ENCODE measurements at places on chromosomes 7 and 10. TPM values are rescaled to one million over a fixed set of nuclear protein-coding genes. Genes with fewer than 3 reads are reported as not detected.

- no peak for DNase-seq
These were observed 215.8 kb downstream of the MAD1L1 start for GRCh38 chr7:2016761-2017480.

- DNase-seq: no peak
These were observed 32.7 kb upstream of the VSIR start for GRCh38 chr10:71805776-71806703.

HECTD2 gene
- 10.0 TPM for total RNA-seq

GPNMB gene
- 25.2 TPM for total RNA-seq

DNA sequence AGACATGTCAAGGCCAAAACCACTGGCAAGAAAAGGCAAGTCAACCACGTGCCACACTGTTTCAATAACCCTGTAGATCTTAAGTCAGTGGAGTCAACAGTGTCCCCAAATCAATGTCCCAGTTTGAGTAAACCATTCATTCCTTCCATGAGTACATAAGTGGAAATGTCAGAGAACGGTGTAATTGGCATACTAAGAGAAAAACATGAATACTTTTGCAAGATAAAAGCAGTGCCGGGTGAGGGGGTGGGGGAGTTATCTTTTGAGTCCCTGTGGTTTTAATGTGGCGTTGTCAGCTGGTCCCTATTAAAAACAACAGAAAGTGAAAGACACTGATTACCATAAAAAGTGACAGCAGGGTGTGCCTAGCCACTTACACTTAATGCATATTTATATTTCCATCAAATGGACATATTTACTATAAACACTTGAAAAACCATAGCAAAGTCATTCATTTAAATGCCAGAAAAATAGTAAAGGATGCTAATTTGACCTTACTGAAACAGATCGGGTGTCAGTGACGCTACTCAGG, 37.8 kb downstream of the RSU1 start:
- peak; percentile 2 for DNase-seq

GRCh38 chr7:142795339-142795863, 24.6 kb downstream of the PRSS2 start:
- DNase-seq: no peak

DNA sequence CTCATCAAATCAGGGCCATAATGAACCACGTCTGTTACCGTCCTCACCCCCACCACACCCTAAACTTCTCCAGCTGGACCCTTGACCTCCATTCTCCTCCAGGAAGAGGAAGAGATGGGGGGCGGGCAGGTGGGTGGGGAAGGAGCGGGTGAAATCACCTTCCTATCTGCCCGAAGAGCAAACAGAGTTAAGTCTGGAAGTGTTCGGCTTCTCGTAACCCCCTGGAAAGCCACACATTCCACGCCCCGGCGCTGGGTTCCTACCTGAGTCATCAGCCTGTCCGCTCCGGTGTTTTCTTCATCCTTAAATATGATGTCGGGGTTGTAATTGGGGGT, 736 bp downstream of the SHH start:
- DNase-seq: no peak

DNA sequence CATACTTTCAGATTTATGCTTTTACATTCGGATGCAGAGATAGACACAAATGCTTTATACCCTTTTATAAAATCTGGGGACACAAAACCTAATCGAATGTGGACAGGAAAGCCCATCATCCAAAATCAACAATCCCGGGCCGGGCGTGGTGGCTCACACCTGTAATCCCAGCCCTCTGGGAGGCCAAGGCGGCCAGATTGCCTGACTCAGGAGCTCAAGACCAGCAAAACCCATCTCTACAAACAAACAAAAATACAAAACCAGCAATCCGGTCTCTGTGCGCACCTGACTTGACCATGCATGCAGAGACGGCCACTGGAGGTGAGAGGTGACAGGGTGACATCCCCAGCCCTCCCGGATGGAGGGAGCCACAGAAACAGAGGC, 13.5 kb downstream of the COBL start:
- DNase-seq: no peak

GRCh38 chr10:120600871-120601649, 144.0 kb downstream of the PLPP4 start:
- DNase-seq: peak; percentile 5

DNA sequence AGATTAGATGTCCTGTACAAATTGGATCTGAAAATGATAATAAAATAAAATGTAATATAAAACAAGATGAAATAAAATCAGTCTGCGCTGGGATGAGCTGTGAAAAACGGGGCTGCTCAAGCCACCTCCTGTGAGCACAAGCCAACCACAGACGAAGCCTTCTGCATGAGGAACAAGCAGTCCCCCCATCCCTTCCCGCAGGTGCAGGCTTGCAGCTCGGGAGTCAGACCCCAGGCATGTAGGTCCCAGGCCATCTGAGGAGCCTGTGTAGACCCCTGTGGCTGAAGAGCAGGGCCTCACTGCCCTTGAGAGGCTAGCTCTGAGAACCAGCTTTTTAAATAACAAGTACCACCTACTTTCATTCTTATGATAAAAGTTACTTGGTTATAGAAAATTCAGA, 123.4 kb downstream of the TNS3 start:
- DNase-seq: no peak

GRCh38 chr7:75847707-75848106, 31.1 kb upstream of the RHBDD2 start:
- no peak for DNase-seq

DNA sequence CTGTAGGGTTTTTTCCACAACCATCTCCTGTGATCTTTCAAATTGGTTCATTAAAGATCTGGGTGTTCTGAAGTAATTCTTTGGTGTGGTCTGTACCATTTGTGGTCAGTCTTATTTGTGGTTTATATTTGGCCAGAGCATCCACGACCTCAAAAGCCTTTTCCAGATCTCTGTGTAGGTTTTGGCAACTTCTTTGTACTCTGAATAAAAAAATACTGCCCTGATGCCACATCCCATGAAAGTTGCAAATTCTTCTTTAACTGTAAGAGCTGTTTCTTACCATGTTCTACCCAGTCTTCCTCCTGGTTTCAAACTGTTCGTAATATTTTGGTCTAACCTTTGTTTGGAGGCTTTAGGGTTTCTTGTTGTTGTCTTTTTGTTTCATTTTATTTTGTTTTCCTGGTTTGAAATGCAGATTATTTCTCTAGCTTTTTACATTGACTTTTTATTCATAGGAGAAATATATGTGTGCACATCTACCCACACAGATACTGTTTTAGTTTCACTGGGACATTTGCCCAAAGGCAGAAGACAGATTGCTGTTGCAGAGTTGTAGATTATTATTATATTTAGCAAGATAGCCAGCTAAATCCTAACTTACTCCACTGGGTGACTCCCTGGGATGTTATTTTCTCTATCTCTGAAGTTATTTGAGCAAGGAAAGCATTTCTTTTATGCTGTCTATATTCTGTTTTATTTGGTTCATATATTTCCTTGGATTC, 123.2 kb upstream of the SAMD8 start:
- no peak for DNase-seq

Data from mammary epithelial cell (primary cell).